KBM-7 (cell line): ENCODE measurements at places on chromosomes 4 and X.

GRCh38 chr4:169803413-169803812, 45.7 kb upstream of the HPF1 start:
- no peak for DNase-seq

DNA sequence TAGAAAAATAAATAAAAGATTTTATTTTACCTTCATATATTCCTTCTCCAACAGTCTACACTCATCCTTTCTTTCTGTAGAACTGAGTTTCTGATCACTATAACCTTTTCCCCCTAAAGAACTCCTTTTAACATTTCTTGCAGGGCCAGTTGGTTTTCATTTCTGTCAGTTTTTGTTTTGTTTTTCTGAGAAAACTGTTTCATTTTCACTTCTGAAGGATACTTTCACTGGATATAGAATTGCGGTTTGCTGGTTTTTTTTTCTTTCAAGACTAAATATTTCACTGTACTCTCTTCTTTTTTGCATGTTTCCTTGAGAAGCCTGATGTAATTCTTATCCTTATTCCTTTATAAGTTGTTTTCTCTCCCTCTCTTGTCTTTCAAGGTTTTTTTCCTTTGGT, 90.4 kb upstream of the EOLA2 start:
- DNase-seq = no peak

DNA sequence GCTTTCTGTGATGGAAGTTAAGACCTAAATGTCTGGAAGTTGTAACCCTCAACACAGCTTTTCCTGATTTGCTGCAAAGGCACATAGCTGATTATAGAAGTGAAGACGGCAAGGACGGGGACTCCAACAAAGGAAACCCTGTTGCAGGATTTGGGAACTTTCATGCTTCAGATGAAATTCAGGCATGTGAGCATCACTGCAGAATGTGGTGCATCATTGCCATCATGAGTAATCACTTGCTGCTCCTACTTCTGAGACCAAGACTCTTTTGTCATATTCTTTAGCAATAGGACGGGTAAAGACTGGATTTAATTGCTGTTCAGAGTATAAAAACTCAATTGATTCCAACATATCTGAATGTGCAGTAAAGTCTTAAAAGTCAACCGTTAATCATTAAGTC, 35.8 kb downstream of the YIPF6 start:
- no peak for DNase-seq

DNA sequence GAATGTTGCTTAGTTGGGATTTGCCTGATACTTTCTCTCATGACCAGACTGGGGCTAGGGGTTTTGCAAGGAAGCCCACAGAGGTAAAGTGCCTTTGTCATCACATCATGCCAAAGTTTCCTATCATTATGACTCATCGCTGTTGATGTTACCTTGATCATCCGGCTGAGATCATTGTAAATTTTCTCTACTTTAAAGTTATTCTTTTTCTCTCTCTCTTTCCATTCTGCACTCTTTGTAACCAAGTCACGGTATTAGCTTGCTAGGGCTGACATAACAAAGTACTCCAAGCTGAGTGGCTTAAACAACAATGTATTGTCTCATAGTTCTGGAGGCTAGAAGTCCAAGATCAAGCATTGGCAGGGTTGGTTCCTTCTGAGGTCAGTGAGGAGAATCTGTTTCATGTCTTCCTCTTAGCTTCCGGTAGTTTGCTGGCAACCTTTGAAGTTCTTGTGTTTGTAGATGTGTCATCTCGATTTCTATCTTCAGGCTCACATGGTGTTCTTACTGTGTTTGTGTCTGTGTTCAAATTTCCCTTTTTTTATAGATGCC, 113.0 kb downstream of the DTHD1 start:
- DNase-seq = no peak

DNA sequence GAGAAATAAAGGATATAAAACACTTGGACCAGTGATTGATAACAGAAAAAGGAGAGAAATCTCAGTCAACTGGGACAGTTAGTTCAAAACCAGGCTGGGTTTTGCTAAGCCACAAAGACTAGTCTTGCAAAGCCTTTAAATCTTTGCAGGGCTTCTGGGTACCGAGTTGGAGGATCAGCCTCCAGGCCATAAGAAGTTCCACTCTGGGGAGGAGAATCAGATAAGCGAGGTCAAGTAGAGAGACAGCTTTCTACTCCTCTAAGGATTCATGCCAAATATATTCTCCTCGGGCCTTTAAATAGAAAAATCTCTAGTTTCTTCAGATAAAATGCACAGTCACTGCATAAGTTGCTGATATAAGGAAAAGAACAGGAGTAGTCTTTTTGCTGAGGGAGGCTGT, 92.7 kb downstream of the MFAP3L start:
- no peak for DNase-seq

DNA sequence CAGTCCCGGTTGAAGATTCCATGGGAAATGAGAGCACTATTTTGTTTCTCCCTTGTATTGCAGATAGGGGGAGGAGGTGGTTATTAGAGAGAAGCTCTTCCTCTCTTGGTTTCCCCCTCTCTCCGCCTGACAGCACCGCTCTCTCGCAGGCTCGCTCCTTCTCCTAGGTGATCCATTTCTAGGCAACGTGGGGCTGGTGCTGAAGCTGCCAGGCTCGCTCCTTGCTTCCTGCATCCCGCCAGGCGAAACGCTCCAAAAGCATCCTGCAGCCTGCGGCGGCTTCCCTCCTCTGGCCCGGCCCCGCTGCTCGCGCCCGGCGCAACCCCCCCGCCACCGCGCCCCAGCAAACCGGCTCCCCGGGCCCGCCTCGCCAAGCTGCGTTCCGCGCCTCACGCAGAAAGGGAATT, at the start of gene GRID2:
TSS of gene GRID2 (plus strand) at position 346 of the 407 bp plus-strand sequence.
- DNase-seq = peak; percentile 9

- no peak for DNase-seq
Observed at GRCh38 chr4:66219401-66219800, 549.1 kb upstream of the EPHA5 start.

- DNase-seq = no peak
Observed at GRCh38 chr4:136810626-136811025, 721.7 kb downstream of the PCDH18 start.

DNA sequence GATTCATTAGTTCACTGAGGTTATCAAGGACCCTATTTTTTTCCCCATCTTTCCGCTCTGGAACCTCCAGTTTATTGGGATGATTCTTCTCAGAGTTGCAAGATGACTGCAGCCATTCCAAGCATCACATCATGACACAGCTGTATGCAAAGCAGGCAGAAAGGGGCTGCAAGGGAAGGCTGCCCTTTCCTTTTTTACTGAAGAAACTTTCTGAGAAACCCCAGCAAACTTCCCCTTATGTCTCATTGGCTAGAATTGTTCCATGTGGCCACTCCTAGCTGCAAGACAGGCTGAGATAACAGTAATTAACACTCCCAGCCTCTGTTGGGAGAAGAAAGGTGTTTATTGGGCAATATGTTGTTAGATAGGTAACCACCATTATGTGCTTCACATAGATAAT, 102.6 kb downstream of the SATL1 start:
- DNase-seq = no peak

GRCh38 chrX:47030339-47030738, 47.9 kb upstream of the RGN start:
- DNase-seq = peak; percentile 65

DNA sequence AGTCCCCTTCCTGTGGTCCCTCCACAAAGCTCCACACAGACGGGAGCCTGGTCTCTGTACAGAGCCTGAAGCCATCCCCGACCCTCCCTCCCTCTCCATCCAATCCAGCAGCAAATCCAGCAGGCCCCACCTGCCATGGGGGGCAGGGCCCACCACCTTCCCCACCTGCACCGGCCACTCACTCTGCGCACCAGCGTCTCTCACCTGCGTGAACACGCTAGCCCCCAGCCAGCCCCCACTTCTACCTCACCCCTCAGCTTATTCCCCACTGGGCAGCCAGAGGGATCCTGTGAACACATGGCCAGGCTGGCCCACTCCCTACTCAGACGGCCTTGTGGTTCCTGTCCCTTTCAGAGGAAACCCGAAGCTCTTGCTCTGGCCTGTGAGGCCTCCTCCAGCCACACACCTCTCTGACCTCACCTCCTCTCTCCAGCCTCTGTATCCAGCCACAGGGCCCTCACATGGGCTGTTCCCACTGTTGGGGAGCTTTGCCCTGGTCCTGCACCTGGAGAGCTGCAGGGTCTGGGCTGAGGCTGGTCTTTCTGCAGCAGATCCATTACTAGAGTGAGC, 70.9 kb downstream of the WFS1 start:
- no peak for DNase-seq

- no peak for DNase-seq
Observed at GRCh38 chrX:132267392-132267791, 48.1 kb upstream of the RAP2C start.

DNA sequence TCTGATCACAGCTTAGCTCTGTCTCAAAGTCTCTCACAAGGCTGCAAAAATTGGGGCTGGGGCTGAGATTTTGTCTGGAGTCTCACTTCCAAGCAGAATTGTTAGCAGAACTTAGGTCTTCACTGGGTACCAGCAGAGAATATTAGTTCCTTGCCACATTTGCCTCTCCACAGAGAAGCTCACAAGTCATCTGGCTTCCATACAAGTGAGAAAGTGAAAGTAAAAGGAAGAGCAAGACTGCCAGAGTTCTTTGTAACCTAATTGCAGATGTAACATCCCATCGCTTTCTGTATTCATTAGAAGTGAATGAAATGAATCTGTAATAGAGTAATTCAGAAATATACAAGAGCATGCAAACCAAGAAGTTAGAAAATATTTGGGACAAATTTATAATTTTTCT, 624.1 kb upstream of the GNPDA2 start:
- no peak for DNase-seq

DNA sequence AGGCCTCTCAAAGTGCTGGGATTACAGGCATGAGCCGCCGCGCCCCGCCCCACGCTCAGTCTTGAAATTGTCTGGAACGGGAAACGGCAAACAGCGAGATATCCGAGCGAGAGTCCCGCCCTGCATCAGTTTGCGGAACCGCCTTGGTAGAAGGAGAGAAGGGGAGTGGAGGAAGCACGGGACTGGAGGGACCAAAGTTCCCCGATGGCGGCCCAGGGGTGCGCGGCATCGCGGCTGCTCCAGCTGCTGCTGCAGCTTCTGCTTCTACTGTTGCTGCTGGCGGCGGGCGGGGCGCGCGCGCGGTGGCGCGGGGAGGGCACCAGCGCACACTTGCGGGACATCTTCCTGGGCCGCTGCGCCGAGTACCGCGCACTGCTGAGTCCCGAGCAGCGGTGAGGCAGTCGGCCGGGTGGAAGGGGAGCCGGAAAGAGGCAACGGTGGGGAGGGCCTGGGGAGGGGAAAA, at the start of gene BST1:
TSS of gene BST1 (plus strand) at position 125 of the 463 bp plus-strand sequence. CDS start at position 205, 80 bp downstream.
- DNase-seq = peak; percentile 86

GRCh38 chr4:111937368-111937767, 207.9 kb upstream of the FAM241A start:
- DNase-seq = peak; percentile 9

GRCh38 chr4:65170768-65171514, 499.3 kb downstream of the EPHA5 start:
- DNase-seq = no peak

DNA sequence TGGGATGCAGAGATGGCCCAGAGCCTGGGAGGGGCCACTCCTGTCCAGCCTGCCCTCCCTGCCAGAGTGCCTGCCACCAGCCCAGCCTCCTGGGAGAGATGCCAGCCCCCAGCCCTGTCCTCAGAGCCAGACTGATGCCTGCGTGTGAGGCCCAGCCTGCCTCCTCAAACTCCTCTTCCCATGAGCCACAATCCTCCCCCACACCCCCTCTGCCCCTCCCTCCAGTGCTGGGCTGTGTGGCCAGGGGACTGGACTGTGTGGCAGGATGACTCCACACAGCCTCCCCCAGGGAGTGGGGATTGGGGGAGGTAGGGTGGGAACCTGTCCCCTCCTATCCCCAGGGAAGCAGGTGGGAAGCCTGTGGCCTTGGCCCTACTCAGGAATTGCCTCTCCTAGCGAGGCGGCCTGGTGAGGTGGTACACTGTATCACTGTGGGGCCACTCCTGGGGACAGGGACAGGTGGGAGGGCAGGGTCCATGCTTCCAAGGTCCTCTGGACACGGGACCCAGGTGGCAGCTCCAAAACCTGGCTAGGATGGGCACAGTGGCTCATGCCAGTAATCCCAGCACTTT, 4.3 kb upstream of the SH3BP2 start:
- no peak for DNase-seq

DNA sequence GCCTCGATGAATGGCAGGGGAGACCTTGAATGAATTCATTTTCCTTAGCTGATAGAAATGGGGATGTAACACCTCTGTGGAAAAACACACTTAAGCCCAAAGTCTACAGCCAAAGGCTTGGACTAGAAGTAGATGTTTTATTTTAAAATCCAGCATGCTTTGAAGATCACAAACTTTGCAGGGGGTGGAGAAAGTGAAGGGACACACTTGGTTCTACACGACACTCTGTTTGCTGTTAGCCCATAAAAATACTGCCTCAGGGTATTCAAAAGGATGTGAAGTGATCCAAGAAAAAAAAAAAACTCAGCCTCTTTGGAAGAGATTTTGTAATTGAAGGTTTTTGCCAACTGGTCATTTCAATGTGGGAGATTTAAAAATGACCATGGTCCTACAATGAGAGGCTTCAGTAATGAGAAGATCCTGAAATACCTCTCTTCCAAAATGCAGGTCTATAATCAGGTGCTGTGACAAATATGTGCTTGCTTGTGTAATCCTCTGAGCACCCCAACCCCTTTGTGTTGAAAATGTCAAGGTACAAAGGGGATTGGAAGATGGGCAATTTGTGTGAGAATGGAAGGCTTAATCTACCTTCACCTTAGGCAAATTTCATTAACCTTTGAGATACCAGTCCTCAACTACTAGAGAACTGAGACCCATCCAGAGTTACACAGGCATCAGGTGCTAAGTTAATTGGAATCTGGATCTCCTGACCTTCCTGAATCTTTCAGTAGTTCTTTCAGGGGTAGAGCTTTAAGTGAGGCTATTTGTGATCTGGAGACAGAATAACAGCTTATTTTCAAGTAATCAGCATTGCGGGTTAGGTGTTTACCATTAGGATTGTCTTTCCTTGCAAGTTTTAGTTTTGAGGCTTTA, 82.5 kb downstream of the HS6ST2 start:
- no peak for DNase-seq

GRCh38 chr4:25861951-25862410, 807 bp downstream of the SEL1L3 start:
- peak; percentile 43 for DNase-seq

DNA sequence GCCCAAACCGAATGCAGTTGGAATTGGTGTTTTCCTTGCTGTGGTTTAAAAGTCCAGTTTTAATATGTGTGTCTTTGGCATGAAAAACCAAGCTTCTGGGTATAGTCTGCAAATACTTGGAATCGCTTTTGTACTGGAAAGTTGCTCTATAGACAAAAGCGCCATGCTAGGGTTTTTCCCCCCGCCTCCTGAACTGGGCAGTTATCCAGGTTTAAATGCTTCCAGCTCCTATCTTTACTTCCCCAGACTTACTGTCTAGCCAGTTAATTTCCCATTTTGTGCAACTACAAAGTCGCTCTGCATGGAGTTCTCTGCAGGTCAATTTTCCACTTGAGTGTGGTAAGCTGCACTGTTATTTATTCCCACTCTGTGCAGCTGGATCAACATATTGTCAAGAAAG, 2.7 kb downstream of the RASL11B start:
- no peak for DNase-seq

DNA sequence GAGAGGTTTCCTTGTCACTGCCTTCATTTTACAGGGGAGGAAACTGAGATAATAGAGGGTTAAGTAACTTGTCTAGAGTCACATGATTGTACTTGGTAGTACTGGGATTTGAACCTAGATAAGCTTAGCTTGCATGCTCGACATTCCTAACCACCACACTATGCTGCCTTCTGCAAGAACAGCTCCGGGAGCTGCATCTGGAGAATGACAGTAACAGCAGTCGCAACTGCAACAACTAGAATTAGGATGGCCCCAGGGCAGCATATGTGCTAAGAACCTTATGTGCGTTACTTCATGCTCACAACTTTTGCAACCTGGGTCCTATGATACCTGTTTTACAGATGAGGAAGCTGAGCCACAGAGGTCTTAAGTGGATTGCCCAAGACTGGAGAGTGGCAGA, 89.5 kb upstream of the LCORL start:
- DNase-seq = no peak
